ENCODE measurements at places on chromosomes 11 and 22.
A peak's percentile ranks its signal among the peaks of the same experiment; 100 is the strongest.

- DNase-seq: no peak
Observed at GRCh38 chr22:17699696-17700340, 61.3 kb downstream of the BCL2L13 start.

DNA sequence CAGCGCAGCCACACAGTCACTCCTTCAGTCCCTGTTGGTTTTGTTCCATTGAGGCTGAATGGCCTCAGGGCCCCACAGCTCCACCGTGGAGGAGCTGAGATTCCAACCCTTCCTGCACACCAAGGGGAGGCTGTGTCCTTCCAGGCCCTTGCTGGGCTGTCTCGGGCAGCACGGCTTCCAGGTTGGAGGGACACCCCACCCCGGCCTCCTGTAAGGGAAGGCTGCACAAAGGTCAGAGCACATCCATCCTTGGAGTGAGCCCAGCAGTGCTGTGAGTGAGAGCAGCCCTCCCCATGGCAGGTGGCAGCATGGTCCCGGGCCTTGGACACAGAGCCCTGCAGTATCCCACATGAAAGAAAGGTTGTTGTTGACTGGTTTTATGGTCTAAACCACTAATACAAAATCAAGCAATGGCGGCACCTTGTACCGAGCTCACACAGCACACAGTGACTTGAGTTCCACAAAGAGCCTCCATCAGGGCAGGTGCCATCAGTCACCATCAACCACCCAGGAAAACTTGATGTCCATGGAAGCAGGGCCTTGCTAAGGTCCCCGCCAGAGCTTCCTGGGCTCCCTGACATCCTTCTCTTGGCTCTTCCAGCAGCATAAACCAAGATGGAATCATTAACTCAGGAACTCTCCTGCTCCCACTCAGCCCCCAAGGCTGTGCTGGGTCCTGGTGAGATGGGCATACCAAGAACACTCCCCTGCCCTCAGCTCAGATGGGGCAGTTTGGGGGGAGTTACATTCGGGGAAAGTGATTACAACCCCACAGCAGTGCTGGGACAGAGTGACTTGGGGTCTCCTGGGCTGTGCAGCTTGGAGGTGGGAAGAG lies 1500.4 kb downstream of the TBC1D22A start:
- no peak for DNase-seq

- no peak for DNase-seq
Observed at GRCh38 chr11:26702406-26702805, 19.5 kb downstream of the SLC5A12 start.

DNA sequence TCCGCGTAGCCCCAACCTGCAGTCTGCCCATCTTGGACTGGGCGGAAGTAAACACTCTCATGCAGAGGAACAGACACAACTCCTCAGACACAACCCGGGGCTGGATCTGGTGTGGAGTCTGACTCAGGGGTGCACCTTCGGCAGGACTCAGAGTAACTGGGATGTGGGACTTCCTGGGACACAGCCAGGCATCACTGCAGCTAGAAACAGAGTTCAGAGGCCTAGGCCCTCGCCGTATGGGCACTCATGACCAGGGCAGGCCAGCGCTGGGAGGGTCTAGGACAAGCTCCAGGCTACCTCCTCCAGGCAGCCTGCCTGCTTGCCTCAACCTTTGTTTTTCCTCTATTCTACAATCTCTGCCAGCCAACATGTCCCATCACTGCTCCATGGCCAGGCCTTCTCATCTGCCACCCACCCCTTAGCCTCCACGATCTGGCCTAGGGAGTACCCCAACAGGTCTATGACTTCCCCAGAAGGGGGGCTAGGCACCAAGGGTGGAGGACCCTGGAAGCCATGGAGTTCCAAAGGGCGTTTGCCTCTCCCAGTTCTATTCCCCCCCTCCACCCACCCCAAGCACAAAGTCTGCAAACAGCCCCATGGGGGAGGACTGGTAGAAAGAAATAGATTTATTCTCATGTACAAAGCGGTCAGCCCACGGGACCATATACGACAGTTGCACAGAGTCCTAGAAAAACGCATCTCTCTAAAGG lies 98.5 kb downstream of the PDE2A start:
- no peak for DNase-seq

DNA sequence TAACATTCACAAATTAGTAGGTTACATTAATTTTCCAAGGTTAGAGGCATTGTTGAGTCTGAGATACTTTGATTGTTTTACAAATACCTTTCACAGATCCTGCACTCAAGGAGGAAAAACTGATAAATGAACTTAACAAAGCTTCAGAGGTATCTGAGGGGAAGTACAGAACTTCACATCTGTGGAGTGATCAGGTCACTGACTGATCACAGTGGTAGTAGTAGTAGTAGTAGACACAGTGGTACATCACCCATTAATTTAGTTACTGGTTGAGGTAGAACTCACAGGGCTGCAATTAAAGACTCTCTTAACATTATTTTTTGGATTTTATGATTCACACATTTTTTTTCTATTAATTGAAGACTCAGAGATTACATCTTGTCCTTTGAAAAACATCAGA lies 56.7 kb downstream of the DCUN1D5 start:
- no peak for DNase-seq

DNA sequence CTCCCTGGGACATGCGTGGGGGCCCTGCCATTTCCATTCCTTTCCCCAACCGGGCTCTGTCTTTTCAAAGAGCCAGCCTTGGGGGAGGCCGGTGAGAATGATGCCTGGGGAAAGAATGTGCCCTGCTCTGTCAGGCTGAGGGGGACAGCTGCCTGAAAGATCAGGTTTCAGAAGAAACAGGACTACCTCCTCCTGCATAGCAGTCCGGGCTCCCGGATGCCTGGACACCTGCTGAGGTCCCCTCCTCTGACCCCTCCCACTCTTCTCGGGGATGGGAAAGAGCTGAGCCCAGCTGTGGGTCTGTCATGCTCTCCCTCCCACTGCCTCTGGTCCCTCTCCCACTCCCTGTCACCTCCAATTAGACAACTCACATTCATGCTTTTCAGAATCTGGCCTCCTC lies 41.8 kb upstream of the CDON start:
- no peak for DNase-seq

DNA sequence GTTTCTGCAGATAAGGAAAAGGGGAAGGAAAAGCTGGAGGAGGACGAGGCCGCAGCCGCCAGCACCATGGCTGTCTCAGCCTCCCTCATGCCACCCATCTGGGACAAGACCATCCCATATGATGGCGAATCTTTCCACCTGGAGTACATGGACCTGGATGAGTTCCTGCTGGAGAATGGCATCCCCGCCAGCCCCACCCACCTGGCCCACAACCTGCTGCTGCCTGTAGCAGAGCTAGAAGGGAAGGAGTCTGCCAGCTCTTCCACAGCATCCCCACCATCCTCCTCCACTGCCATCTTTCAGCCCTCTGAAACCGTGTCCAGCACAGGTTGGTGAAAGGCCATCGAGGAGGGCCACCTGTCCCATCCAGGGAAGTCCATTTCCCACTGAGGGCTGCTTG lies 5.6 kb downstream of the TEF start:
- DNase-seq: no peak

DNA sequence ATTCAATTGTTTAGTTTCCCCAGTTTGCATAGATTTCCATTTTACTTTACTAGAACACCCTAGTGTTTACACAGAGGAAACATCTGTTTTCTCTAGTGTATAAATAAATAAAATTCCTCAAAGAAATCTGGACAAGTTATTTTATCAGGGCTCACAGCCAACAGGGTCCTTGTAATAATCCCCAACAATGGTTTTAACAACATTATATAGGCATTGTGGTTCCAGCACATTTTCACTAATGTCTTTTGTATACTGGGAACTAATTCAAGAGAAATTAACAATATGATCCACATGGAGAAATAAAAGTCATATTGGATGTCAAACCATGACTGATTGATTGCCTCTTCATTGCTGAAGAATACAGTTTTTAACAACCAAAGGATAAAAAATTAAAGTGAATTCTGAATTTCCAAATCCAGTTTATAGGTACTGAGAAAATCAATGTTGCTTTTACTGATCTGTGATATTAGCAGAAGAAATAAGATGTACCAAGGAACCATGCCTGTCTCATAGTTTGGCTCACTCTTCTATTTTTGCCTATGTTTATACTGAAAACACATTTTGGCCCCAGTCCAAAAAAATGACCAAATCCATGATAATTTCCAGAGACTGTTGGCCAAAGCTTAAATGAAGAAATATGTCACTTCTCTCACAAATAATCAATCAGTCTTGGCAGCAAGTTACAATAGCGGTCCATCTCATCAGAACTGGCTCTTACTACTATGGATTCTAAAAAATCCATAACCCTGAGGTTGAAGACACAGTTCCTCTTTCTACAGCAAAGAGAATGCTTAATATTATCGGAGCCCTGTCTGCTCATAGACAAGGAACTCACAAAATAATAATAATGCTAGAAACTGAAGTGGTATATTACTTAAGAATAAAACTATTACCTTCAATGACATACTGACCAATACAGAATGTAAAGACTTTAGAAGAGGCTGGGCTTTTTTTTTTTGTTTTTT lies 1.4 kb upstream of the MS4A13 start:
- DNase-seq: no peak

GRCh38 chr11:130787092-130787616 lies 129.1 kb downstream of the SNX19 start:
- DNase-seq: no peak

GRCh38 chr11:100515087-100515486 lies 172.0 kb upstream of the ARHGAP42 start:
- no peak for DNase-seq

- no peak for DNase-seq
Observed at GRCh38 chr22:41822317-41823057, 10.4 kb upstream of the SREBF2 start.

DNA sequence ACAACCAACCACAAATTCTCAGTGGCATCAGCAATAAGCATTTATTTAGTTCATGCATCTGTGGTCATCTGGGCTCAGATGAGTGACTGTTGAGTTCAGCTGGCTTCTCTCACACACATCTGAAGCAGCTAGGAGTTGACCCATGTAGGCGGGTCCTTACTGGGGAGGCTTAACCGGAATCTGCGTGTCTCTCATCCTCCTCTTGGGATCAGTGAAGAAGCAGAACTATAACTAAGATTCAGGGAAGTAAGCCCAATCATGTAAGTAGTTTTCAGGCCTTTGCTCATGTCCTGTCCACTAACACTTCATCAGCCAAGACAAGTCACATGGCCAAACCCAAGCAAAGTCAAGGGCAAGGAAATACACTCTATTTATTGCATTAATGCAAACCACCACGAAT lies 236.2 kb downstream of the C11orf87 start:
- no peak for DNase-seq

GRCh38 chr11:129460714-129461113 lies 85.1 kb downstream of the BARX2 start:
- DNase-seq: no peak

DNA sequence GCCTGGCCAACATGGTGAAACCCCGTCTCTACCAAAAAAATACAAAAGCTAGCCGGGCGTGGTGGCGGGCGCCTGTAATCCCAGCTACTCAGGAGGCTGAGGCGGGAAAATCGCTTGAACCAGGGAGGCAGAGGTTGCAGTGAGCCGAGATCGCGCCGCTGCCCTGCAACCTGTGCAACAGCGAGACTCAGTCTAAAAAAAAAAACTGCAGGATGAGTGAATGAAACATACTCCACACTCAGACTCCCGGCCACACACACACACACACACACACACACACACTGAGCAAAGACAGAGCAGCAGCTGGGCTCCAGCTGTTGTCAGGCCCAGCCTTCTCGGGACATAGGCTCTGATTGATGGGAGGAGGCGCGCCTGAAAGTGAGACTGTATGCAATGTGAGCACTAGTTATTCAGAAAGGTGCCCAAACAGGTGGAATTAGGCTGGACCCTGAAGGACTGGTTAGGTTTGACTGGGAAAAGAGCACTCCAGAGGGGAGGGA lies 1.5 kb upstream of the PLEKHA7 start:
- DNase-seq: peak; percentile 10

DNA sequence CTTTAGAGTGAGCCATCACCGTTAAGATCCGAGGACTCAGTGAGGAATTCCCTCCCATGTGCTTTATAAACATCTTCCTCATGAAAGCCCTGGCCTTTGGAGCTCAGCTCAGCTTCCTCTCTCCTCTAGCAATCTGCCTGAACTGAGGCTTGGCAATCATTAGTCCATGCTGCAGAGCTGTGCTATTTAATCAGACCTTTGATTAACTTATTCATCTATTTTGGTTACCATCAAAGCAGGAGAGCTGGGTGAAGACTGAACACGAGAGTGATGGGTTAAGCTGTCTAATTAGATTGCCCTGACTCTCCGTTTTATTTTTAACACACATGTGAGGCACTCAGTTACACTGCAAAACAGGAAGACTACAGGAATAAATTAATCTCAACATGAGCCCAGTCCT lies 351.3 kb downstream of the LARGE1 start:
- DNase-seq: no peak

DNA sequence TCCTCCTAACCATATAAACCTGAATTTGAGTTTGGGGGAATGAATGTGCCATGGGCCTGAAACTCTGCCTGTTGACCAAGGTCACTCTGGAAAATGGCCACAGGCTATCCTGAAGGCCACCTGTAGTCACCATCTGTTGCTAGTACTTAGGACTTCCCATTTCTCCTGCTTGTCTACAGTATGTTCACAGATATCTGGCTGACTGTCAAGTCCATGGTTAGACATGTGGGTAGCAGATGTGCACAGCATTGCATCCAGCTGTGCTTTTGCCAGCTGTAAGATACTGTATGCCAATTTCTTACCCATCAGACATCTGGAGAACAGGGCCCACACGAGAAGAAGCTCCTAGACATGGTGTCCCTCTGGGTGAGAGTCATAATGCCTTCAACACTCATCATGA lies 475.4 kb downstream of the INSC start:
- no peak for DNase-seq

DNA sequence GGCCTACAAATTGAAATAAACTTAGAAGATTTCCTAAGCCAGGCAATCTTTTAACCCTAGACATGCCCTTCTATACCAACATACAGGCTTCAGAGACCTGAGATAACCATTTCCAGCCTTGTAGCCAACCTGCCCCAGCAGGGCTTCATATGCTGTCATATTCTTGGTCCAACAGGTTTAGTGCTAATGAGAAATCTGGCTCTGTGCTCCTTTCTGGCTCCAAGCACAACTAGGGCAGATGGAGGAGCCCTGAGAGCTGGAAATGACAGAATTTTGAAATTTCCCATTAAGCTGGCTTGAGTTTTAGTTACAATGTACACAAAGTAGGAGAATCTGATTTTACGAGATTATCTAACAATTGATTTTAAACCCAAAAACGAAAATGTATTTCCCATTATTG lies 323.0 kb upstream of the CCDC90B start:
- DNase-seq: no peak

DNA sequence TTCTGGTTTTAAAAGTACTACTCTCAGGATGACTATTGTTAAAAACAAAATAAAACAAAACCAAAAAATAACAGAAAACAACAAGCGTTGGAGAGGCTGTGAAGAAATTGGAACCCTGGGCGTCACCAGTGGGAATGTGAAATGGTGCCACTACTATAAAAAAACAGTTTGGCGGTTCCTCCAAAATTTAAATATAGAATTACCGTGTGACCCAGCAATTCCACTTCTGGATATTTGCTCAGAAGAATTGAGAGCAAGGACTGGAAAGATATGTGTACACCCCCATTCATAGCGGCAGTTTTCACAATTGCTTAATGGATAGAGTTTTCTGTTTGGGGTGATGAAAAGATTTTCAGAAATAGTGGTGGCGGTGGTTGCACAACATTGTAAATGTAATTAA lies 8.6 kb downstream of the APOA4 start:
- no peak for DNase-seq

Measured in GM04504 (cell line).